Lung (tissue), 17 donors: ENCODE measurements at places on chromosomes 5 and 9.
A peak's percentile ranks its signal among the peaks of the same experiment; 100 is the strongest.

GRCh38 chr5:122408592-122409224 is 96.7 kb downstream of the SNCAIP start:
- DNase-seq, result no peak

GRCh38 chr5:110612794-110613247 is 113.7 kb downstream of the TMEM232 start:
- DNase-seq, result no peak

DNA sequence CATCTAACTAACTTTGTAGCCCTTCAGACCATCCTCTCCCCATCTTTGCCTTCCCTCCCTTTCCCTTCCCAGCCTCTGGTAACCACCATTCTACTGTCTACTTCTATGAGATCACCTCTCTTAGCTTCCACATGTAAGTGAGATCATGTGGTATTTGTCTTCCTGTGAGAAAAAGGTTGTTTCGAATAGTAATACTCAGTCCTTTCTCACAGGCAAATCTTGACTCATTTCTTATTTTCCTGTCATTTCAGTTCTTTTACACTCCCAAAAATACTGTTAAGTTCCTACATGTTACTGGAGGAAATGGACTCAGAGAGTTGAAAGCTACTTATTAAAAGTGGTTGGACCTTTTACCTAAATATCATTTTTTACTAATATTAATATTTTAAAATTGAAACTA is 82.1 kb downstream of the SLF1 start:
- DNase-seq, result no peak

DNA sequence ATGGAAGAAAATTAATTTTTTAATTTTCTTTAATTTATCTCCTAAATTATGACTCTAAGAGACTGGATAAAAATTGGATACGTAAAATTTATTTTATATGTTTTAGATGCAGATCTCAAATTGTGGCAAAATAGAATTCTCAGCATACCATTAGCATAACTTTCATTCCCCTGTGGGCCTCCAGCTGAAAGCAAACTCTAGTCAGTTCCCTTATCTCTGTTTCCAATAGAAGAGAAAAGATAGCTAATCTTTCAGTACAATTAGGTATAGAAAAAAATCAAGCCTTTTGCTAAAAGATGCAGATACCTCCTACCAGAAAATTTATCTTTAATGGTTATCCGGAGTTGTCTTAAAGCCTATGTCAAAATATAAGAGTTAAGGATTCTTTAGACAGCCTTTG is 1530.6 kb downstream of the EFNA5 start:
- no peak for DNase-seq

GRCh38 chr5:127757576-127757975 is 54.4 kb downstream of the CCDC192 start:
- DNase-seq, result peak; percentile 60

DNA sequence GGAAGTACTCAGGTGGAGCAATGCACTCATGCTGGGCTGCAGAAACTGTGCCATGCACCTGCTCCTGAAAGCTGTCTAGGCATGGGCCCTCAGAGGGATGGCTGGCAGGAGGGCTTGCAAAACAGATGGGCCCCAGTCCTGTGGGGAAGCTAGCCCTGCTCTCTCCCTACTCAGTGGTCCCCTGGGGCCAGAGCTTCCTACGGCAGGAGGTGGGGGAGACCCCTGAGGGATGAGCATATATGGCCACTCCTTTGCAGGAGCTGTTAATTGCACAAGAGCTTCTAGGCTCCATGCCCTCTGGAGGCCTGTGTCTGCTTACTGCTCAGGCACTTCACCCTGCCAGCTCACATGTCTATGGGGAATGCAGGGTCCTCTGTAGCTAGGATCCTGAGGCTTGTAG is 545.3 kb upstream of the PTPRD start:
- no peak for DNase-seq
